ENCODE measurements at places on chromosomes 2 and 18.

DNA sequence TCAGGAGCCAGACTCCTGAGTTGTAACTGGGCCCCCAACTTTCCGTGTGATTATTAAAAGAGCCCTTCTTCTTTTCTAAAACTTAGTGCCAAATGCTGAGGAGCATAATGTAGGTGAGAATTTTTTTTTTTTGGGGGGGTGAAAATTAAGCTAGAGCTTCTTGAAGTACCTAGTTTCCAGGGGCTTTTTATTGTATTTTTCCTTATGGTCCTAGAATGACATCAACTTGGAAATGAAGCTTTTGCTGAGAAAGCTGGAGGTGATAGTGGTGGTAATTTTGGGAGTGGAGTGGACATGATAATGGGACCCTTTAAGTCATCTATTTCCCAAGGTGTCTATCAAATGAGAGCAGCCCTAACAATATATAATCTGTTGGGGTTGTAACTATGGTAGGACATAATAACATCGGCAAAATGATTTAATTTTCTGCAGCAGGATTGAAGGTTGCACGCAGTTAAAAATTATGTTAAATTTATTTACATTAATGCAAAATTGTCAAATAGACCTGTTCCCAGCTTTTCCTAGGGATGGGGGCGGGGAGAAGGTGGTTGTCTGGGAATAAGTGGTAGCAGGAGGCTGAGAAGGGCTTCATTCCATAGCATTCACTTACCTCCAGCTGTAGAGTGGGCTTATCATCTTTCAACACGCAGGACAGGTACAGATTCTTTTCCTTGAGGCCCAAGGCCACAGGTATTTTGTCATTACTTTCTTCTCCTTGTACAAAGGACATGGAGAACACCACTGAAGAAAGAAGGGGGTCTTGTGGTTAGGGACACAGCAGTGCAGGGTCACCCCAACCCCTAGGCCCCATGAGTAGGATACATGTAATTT, 5.7 kb downstream of the IL1B start:
- DNase-seq = no peak

DNA sequence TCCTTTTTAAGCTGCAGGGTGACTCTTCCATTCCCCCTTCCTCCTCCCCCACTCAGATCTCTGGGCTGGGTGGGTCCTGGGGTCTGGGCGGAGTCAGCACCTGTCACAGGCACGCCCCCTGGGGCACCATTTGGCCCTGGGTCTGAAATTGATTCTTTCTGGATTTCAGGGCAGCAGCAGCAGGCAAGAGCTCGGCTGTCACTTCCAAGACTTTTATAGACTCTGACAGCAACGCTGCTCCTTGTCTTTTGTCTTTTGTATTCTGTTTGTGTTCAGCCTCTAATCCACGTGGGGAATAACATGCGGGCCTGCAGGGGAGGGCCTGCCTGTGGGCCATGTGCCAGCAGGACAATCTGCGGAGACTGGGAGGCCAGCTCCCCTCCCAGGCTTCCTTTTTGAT, 3.9 kb downstream of the BOD1L2 start:
- DNase-seq = no peak

GRCh38 chr2:126832014-126832413, 66.7 kb upstream of the TEX51 start:
- DNase-seq = no peak

- DNase-seq = no peak
Measured at GRCh38 chr2:74179063-74179865, 585 bp upstream of the MOB1A start.

- no peak for DNase-seq
Measured at GRCh38 chr2:18441583-18441982, 118.9 kb downstream of the RDH14 start.

DNA sequence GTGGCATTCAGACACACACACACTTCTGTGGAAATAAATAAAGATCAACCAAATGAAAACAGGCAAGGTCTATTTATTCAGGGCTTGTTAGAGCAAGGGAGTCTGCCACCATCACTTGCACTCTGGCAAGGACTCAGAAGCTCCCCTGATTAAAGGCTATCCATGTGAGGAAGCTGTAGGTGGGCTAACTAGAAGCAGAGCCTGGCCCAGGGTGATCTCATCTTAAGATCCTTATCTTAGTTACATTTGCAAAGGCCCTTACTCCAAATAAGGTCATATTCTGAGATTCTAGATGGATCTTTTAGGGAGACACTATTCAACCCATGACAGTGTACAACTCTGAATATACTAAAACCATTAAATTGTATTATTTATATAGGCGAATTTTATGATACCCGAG, 190.0 kb upstream of the SRD5A2 start:
- no peak for DNase-seq

DNA sequence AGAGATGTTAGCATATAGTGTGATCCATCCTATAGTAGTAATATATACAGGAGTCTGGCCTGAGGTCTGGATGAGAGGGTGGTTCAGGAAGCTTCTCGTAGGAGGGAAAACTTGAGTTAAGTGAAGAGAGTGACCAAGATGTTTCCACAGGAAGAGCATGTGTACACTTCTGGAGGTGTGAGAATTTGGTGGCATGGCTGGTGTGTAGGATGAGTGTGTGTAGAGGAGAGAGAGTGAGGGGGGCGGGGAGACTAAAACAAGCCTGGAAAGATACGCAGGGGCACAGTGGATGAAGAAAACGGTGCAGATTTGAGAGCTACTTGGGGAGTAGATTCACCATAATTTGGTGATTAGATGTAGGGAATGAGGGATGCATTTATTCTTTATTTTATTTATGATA, 43.5 kb upstream of the CTLA4 start:
- DNase-seq = no peak

GRCh38 chr2:124258140-124258880, 233.2 kb downstream of the CNTNAP5 start:
- DNase-seq = no peak
